ENCODE measurements at places on chromosomes 3 and 15. TPM values are rescaled to one million over a fixed set of nuclear protein-coding genes. Genes with fewer than 3 reads are reported as not detected.

Gene ITPR1
- 224 TPM for total RNA-seq

Gene ILDR1
- not detected for total RNA-seq

Gene UBL7
- total RNA-seq: 60.6 TPM

Gene SNX22
- 1.7 TPM for total RNA-seq

Gene CHDH
- 9.1 TPM for total RNA-seq

Gene NR2F2
- total RNA-seq: 255 TPM

Gene RNF7
- 71.5 TPM for total RNA-seq

Gene AGBL1
- total RNA-seq: not detected

DNA sequence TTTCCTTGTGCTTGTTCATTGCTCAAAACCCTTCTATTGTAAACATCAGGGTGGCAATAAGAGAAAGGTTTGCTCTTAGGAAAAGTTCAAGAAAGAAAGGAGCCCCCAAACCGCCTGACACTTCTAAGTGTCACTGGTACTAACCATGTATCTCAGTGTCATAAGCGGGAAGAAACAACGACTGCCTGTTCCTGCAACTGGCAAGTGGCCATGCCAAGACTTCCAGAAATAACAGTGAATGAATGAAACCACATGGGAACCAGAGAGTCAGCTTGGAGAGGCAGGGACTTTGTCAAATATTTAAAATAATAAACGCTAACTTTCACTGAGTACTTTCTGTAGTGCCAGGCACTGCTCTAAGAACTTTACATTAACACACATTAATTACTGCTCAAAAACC, 1.1 kb downstream of the PLSCR2 start:
- no peak for DNase-seq

GRCh38 chr3:19250959-19251610, 102.8 kb downstream of the KCNH8 start:
- DNase-seq: no peak

DNA sequence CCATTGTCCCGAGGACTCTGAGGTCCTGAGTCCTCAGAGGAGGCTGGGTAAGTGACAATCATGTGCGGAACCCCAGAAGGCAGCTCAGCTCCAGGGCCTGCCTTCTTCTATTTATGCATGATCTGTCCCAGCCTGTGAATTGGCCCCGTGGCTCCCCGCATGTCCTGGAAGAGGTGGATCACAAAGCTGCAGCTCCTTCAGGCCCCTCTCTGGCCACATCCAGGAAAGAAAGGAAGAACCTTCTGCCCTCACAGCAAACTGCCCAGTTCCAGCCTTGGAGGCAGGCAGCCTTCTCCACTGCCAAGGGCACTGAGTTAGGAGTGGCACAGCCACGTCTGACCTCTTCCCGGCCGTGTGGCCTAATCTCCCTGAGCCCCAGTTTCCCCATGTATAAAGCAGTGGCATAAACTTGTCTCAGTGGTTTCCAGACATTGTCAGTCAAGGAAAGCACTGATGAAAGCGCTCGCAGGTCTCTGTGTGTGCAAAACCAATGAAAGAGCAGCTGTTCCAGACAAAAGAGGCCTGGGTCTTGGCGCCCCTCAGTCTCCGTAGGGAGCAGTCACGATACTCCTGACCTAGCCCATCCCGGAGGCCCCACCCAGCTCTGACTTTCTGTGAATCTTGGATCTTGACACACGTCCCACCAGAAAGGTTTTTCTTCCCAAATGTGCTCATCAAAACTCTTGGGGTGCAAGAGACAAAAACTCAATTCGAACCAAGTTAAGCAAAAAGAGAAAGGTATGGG, 497.3 kb downstream of the SHQ1 start:
- DNase-seq: no peak

DNA sequence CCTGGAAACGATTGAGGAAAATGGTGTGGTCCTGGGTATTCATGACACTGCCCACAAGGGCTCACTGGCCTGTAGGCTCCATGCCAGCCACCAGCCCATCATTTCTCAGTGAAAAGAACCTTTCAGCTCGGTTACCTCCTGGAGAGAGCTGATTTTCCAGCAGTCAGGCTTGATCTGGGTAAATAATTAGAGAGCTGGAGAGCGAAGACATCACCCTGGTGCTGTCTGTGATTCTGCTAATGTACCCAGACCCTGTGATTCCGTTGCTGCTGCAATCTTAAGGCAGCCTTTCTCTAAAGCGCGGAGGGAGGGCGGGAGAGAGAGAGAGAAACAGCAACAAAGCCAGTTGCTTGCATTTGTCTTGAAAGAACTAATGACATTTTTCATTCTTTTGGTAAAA, 221.9 kb upstream of the TOPAZ1 start:
- DNase-seq: no peak

DNA sequence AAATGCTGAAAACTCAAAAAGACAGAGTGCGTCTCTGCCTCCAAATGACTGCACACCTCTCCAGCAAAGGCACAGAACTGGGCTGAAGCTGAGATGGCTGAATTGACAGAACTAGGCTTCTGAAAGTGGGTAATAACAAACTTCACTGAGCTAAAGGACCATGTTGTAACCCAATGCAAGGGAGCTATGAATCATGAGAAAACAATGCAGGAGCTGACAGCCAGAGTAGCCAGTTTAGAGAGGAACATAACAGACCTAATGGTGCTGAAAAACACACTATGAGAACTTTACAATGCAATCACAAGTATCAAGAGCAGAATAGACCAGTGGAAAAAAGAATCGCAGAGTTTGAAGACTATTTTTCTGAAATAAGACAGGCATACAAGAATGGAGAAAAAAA, 10.1 kb upstream of the AVEN start:
- DNase-seq: no peak

DNA sequence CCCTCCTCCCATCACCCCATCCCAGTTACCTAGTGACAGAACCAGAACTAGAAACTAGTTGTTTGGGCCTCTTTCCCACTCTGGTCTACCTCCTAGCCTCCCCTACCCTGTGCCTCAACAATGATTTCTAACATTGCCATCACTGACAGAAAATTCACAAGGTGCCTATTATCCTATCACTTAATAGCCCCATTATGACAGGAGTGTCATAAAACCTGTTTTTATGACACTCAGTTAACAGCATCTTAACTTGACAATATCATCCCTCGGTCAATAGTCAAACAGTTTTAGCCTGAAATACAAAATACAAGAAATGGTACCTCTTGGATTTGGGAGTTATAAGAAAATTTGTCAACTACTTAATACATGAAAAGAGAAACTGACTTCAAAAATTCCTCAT, 46.5 kb downstream of the ULK4 start:
- DNase-seq: no peak

DNA sequence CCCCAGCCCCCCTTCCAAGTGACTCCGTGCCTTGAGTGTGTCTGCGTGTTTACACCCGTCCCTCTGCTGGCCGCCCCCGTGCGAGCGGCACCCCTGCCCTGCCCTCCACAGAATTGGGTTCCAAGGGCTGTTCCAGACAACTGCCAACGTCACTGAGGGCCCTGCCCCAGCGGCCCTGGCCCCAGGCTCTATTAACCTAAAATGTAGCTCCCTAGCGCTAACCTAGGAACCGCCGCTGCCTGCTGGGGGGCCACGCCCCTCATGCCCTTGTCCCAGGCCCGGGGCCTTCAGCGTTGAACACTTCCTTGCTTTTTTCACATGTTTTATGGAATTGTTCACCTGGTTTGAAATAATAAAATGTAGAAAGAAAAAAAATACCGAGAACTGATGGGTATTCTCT, 10.0 kb upstream of the SEMA3B start:
- no peak for DNase-seq

- DNase-seq: no peak
These were observed 50.1 kb upstream of the TRIM42 start for GRCh38 chr3:140627756-140628155.

DNA sequence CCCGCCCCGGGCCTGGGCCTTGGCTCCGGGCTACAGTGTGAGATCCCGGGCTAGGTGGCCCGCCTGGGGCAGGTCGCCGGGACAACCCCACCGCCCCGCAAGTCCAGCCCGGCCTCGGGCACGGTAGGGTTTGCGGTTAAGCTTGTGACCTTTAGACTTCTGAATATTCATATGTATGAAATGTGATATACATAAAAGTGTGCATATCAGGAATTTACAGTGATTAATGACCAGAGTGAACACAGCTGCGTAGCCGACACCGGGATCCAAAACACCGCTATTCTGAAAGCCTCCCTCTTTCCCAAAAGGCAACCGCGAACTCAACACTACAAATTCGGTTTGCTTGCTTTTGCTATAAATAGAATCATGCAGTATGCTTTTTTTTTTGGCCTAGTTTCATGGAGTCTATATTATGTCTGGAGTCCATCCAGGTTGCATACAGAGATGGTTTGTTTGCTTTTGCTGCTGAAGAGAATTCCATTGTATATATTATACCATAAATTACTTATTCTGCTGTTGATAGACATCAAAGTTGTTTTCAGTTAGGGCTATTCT, 636 bp upstream of the SNRPA1 start:
- DNase-seq: no peak

- DNase-seq: no peak
These were observed 14.0 kb downstream of the ETV5 start for GRCh38 chr3:186094696-186095425.

DNA sequence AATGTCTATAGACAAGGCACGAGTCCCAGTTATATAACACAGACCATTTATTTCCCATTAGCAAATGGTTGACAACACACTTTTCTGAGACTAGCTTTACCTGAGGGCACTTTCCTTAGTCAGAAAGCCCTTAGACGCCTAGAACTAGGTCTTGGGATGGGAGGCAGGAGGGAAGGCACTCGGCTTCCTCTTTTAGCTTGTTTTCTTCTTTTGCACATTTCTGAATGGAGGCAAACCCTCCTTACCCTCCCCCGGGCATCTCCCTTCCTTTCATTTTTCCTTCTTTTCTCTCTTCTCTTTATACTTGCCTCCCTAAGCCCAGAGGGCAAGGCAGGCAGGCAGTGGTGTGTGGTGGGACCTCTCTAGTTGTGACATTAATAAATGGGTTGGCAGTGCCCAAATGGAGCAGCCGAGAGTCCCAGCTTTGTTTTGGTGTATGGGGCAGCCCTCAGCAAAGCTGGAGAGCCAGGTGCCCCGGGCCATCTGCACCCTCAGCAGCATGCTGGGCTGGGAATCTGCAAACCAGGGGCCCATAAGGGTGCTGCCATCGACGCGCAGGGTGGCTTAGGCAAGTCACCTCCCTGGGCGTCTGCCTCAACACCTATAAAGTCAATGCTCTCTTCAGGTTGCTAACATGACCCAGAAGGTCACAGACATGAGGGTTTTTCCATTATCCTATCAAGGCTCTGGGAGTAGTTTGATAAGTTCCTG, 21.1 kb upstream of the BCL2L10 start:
- no peak for DNase-seq

- peak; percentile 81 for DNase-seq
These were observed at the start of gene ZNF197 for GRCh38 chr3:44624749-44625480. Gene ZNF197, plus strand, starts transcription at chr3:44625036. Its CDS starts 4,119 bp downstream, at chr3:44629155.

GRCh38 chr3:183537295-183537730, 18.2 kb downstream of the KLHL6 start:
- no peak for DNase-seq

DNA sequence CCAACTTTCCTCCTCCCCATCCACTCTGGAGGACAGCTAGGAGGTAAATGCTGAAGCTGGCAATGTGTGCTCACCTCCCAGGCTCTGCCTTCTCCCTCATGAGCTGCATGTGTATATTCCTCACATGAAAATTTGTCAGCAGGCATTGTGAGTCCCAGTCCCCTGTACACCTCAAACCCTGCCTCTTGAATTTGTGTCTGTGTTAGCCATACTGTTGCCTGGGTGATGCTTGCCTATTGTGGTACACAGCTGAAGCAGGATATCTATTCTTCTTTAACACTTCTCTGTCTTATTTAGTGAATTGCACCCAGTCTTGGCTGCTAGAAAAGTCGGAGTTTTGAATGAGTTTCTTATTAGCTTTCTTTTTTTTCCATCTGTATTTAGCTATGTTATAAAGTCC, 586.0 kb upstream of the TGFBR2 start:
- no peak for DNase-seq

DNA sequence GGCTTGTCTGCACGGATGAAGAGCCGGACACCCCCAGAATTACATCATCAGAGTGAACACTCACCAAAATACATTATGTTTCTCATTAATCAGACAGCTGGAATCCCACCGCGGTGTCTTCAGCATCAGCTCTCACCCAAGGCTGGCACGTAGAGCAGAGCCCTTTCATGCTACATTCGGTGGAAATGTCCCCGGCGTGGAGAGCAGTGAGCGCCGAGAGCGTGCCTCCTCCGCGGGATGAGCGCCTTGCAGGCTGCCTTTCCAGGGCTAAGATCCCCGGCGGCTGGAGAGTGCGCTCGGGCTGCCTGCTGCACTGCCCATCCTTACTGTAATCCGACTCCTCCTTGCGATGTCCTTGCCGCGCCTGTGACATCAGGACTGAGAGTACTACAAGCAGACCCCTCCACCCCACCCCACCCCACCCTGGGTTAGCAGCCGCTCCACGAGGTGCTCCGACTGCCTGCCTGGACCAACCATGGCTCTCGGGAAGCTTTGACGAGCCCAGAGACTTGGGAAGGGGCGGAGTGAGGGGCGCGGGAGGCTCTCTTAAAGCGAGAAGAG, at the start of gene ZNF385D:
TSS of gene ZNF385D (minus strand) at position 380 of the 561 bp plus-strand sequence. CDS start at position 86, 294 bp downstream.
- DNase-seq: peak; percentile 17

DNA sequence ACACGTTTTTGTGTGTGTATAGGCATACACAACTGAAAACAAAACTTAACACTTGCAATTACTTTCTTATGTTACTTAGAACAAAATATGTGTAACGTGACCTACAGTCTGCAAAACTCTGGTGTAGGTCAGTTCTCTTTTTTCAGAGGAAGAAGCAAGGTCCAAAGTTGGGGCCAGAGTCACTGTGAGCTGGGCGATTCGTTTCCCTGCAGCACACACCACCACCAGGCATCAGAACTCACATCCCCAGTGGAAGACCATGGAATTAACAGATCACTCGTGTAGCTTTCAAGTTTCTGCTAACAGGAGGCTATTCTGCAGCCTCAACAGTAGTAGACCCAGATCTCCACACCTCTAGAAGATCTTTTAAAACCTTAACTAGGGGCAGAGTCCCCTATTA, 25.8 kb downstream of the ANP32A start:
- DNase-seq: no peak

DNA sequence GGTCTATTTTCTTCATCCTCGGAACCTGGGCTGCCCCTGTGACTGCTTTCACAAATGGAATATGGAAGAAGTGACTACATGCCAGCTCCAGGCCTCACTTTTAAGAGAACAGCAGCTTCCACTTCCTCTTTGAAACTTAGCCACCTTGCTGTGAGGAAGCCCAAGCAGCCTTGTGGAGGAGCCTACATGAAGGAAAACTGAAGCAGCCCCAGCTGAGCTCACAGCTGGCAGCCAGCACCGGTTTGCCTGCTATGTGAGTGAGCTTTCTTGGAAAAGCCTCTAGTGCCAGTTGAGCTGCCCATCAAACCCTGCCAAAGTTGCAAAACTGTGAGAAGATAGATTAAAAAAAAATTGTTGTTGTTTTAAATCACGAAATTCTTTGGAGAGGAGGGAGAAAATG, 498.0 kb upstream of the PROK2 start:
- DNase-seq: no peak
